Naive thymus-derived CD4-positive, alpha-beta T cell (primary cell): ENCODE measurements at places on chromosomes 2 and 18.

GRCh38 chr2:7844414-7844965 lies 837.4 kb upstream of the ID2 start:
- no peak for DNase-seq

DNA sequence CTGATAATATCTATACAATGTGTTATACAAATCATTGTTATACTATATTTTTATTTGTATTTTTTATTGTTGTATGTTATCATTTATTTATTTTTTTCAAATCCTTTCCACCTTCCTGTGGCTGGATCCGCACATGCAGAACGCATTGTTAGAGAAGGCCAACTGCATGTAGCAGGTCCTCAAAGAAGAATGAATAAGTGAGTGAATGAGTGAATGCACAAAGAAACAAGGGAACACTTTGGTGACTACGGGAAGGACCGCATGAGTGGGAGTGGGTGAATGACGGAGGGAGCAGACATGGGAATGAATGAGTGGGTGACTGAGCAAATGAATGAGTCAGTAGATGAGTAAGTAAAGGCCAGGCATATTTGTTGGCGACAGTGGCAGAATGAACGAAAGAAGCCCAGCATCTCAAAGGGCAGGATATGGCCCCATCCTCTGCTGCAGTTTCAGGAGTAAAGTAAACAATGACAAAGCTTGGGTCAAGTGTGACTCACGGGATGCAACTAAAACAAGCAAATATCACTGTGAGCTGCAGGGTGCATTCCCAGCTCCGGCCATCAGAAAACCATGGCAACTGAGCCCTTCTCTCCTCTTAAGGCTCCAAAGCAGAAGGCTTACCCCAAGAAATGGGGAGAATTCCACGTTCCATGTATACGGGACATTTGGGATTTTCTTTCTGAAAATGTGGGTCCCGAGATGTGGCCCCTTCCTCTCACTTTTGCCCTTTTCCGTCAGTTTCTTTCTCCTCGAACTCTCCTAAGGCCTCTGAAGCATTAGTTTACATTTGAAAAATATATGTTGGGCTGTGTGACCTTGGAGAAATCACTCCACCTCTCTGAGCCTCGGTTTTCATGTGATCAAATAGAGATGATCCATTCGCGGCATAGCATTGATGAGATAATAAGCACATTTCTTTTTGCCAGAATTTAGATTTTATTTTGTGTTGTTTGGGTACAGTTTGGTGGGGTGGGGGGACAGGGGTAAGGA lies 24.5 kb downstream of the KCNF1 start:
- no peak for DNase-seq

GRCh38 chr2:206160125-206160806 lies 571 bp downstream of the EEF1B2 start:
- DNase-seq, result no peak

- no peak for DNase-seq
Observed at GRCh38 chr2:18913512-18913911, 324.1 kb upstream of the NT5C1B start.

DNA sequence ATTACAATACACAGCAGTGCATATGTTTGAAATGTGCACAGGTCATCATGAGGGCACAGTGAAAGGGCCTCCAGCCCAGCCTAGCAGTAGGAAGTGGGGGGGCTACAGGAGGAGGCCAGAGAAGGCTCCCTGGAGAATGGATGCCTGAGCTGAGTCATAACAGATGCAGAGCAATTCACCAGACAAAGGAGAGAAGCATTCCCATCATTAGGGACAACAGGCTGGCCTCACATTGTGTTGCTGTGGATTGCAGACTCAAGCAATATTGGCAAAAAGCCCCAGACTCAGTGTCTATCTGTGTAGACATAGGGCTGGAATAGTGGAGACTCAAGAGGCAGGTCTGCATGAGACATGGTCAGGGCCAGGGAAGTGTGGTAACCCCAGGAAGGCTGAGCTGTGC lies 329.9 kb downstream of the DLGAP1 start:
- no peak for DNase-seq

GRCh38 chr2:196487417-196487816 lies 152.1 kb upstream of the CCDC150 start:
- DNase-seq, result no peak

- DNase-seq, result no peak
Observed at GRCh38 chr2:47339745-47340541, 63.0 kb upstream of the MSH2 start.

GRCh38 chr2:68723181-68723580 lies 11.4 kb upstream of the ARHGAP25 start:
- no peak for DNase-seq

GRCh38 chr18:79690071-79690470 lies 10.5 kb downstream of the CTDP1 start:
- DNase-seq, result no peak

- DNase-seq, result no peak
Observed at GRCh38 chr2:212906620-212907019, 244.8 kb downstream of the IKZF2 start.

- no peak for DNase-seq
Observed at GRCh38 chr2:227054006-227054405, 110.0 kb downstream of the COL4A4 start.

GRCh38 chr2:195603998-195604397 lies 53.0 kb upstream of the SLC39A10 start:
- no peak for DNase-seq

- no peak for DNase-seq
Observed at GRCh38 chr18:61967252-61967891, 74.6 kb upstream of the RNF152 start.

- no peak for DNase-seq
Observed at GRCh38 chr2:207223051-207223450, 57.3 kb upstream of the KLF7 start.

DNA sequence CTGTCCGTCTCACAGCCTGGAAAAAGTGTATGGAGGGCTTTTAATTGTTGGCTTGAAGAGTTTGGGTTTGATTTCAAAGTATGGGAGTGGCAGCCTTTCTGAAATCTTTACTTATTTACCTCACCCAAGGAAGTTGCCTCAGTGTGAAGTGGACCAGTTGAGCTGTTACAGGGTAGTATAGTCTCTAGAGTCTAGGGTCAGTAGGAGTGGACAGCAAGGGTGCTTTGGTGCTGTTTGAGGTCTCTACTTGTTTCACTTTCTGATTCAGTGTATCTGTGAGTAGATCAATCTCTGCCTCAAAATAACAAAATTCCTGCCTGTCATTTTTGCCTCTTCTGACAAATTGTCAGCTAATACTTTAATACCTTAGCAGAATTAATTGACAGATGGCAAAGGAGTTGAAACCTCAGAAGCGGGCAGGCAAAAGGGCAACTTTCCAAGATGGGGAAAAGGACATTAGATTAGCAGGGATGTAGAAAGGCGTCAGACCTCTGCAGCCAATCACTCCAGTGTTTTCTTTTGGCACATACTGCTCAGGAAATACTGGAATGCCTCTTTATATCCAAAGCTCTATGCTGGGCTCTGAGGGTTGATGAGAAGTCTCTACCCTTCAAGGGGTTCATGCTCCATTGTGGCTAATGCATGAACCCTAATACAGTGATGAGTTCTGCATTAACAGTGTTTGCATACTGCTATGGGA lies 5.9 kb downstream of the RIOK3 start:
- DNase-seq, result no peak

GRCh38 chr2:58794103-58794502 lies 553.0 kb upstream of the FANCL start:
- DNase-seq, result no peak

DNA sequence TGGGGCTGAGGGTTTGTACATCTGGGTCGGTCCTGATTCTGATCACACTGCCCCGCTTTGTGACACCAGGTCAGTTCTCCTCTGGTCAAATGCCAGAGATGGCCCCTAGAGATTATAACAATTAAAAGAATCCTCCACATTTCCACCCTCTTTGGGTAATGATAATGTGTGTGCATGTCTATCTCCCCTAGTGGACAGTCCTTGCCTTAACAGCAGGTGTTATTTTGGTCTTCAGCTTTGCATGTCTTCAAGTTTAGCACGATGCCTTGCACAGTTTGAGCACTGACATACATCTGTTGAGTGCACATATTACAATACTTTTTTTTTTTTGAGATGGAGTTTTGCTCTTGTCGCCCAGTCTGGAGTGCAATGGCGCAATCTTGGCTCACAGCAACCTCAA lies 25.7 kb upstream of the COX7A2L start:
- DNase-seq, result no peak

- DNase-seq, result no peak
Observed at GRCh38 chr2:233211548-233211895, 40.0 kb upstream of the ATG16L1 start.

- DNase-seq, result no peak
Observed at GRCh38 chr2:192044496-192044895, 150.2 kb downstream of the TMEFF2 start.

- DNase-seq, result no peak
Observed at GRCh38 chr2:158907926-158908456, 60.4 kb upstream of the TANC1 start.

- no peak for DNase-seq
Observed at GRCh38 chr2:69464575-69464974, 27.3 kb upstream of the NFU1 start.

- DNase-seq, result no peak
Observed at GRCh38 chr18:3540805-3541548, 91.0 kb downstream of the TGIF1 start.

DNA sequence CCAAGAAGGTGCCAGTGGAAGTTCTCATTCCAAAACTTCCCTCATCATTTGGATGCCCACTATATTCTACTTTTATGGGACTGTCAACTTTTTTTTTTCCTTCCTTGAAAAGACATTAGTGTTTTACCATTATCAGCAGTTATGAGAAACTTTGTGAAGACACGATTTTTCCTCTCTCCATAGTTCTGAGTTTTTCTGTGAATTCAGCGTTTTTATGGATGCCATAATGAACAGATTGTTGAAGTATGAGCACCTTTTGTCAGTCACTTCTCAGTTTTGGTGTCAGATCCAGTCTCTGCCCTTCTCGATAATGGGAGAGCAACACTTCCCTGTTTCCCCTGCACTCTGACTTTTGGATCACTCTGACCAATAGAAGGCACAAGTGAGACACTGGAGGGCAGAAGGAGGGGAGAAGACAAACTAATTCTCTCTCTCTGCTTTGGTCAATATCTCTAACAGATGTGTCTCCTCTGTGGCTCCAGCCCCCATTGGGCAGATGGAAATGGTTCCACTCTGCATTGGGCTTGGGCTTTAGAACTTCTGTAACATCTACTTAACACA lies 53.5 kb upstream of the FN1 start:
- DNase-seq, result no peak

DNA sequence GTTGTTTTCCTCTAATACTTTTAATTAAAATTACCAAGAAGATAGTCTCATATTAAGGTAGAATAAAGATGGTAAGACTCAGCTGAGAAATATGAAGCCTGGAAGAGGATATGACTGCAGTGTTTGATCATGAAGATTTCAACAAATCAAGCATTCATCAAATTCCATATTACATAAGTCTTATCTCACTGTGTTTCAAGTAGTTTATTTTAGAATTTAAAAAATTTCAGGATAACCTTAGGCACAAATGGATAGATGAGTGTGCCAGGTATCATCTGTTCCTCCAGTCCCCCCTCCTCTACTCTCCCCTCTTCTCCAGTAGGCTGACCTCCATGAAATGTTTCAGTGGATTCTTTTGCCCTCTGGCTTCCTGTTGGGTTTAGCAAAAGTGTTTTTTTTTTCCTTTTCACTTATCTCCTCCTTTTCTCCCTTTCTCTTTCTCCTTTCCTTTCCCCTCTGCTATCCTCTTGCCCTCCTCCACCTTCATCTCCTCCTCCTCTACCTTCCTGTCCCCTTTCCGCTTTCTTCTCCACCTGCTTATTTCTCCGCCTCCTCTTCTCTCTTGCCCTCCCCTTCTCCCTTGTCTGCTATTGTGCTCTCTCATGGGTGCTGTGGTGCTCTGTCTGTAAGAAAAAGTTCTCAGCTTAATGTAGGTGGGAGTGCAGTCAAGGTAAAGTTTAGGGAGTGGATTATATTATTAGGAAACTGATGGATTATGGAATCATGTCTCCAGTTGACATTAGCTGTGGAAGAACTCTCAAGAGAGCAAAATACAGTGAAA lies 72.8 kb downstream of the ABI2 start:
- DNase-seq, result no peak

- no peak for DNase-seq
Observed at GRCh38 chr18:22816266-22817176, 116.6 kb upstream of the RBBP8 start.

DNA sequence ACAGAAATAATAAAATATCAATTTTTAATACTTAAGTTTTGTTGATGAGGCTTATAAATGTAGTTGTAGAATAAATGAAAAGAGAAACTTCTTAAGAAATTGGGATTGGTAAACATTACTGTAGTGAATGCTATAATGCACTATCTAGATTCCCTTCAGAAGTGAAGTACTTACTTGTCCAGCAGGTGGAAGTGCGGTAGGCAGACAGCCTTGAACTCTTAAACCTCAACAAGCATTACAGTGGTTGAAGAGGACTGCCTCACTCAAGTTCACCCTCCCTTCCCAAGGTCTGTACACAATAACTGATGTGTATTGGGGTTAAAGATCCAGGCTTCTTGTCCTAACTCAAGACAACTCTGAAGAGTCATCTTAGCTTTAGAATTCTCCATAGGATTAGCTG lies 931.0 kb upstream of the LRRTM1 start:
- DNase-seq, result no peak

- DNase-seq, result no peak
Observed at GRCh38 chr2:104909317-104909716, 55.4 kb downstream of the POU3F3 start.

DNA sequence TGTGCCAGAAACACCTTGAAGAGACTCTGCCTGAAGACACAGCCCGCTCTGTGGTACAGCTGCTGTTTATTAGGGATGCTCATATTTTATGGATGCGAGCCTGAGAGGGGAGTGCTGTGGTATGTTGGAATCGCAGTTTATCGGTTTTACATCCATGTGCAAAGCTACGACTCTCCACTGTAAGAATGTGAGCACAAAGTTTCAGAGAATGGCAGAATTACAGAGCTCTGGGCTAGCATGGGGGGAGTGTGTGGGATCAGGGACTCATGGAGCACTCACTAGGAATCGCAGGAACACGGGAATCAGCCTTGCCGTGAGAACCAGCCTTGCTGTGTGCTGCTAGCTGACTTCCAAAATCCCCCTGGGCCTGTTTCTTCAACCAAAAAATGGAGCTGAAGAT lies 199.9 kb downstream of the RNF144A start:
- DNase-seq, result no peak

- no peak for DNase-seq
Observed at GRCh38 chr2:136538489-136538888, 226.9 kb upstream of the THSD7B start.

DNA sequence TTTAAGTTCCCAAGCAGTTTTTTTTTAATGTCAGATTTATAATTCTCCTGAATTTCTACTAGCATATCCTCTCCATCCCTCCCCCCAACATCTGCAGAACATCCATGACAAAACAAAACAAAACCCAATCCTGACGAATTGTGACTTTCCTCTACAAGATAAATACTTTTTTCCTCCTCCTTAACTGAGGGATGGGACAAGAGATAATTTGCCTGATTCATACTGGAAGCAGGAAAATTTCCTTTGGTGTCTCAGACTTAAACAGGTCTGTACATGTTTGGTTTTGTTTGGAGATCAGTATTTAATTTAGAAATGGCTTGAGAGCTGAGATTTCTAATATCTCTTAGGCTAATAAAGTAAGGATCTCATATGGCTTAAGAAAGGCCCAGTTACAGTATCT lies 2.2 kb downstream of the CAVIN2 start:
- no peak for DNase-seq

GRCh38 chr2:216114382-216114713 lies 5.2 kb downstream of the XRCC5 start:
- DNase-seq, result no peak

GRCh38 chr2:142866426-142866825 lies 11.0 kb upstream of the KYNU start:
- DNase-seq, result no peak
